Activated naive CD4-positive, alpha-beta T cell treated with anti-CD3 and anti-CD28 coated beads for 36 hours (primary cell): ENCODE measurements at places on chromosomes 7 and 10.

GRCh38 chr7:152543799-152544198 is 108.0 kb upstream of the KMT2C start:
- no peak overlapping the region for H3K4me3 ChIP-seq
- H3K4me1 ChIP-seq: no peaks in the 10 kb centered on the region
- H3K36me3 ChIP-seq: no peaks in the 10 kb centered on the region

GRCh38 chr10:107028236-107028635 is 136.3 kb downstream of the SORCS1 start:
- H3K4me3 ChIP-seq: no peak overlapping the region
- H3K4me1 ChIP-seq: no peaks in the 10 kb centered on the region
- H3K27ac ChIP-seq: no peak overlapping the region

GRCh38 chr10:122120008-122120744 is 131.2 kb downstream of the TACC2 start:
- no peak overlapping the region for H3K4me3 ChIP-seq
- DNase-seq: no peak
- no peak overlapping the region for H3K27ac ChIP-seq
- no peaks in the 10 kb centered on the region for H3K4me1 ChIP-seq

DNA sequence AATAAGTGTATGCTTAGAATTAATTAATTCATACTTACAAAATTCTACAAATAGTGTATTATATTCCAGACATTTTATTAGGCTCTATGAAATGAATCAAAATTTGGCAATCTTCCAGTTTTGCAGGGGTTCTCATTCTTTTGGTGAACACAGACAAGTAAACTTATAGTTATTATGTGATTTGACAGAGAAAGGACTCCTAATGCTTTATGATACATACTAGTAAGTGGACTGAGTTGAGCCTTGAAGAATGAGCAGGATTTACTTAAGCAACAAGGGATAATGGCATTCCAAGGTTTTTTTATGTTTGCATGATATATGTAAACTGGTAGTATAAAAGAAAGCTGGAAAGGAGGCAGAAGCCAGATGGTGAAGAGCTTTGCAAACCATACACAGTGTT is 145.7 kb upstream of the FERD3L start:
- H3K27me3 ChIP-seq: no peaks in the 10 kb centered on the region
- no peaks in the 10 kb centered on the region for H3K4me1 ChIP-seq
- no peaks in the 10 kb centered on the region for H3K36me3 ChIP-seq
- no peak overlapping the region for H3K27ac ChIP-seq
- no peak for DNase-seq
- H3K4me3 ChIP-seq: no peak overlapping the region
